ENCODE measurements at places on chromosomes 13 and 19.

DNA sequence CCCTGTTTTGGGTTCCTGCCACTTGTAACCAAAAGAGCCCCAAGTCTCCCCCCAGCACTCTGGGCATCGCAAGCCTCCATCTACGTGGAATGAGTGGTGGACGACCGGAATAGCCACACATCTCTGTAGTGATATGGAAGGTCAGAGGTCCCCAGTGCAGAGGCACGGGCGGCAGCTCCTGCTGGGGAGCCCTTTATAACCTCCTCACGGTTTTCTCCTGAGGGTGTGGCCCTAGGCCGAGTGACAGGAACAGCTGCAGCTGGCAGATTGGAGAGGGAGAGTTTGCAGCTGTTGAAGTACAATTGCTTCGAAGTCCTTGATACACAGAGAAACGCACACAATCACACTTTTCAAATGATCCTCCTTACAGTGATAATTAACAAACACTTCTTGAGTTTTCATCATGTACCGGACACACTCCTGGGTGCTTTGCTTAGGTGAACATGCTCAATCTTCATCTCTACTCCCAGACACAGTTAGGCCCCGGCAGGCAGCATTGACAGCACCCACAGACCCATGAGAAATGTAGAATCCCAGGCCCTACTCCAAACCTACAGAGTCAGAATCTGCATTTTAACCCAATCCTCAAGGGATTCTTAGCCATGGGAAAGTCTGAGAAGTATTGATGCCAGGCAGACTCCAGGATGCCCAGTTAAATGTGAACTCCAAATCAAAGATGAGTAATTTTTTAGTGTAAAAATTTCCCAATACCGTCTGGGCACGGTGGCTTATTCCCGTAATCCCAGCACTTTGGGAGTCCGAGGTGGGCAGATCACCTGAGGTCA is 4.9 kb upstream of the ZNF787 start:
- no peak for DNase-seq

GRCh38 chr13:21639561-21639960 is 31.3 kb upstream of the FGF9 start:
- DNase-seq, result no peak

GRCh38 chr19:34722353-34722752 is 11.7 kb upstream of the ZNF181 start:
- no peak for DNase-seq

- no peak for DNase-seq
These were observed 8.5 kb upstream of the C1QTNF9B start for GRCh38 chr13:23905766-23906165.

DNA sequence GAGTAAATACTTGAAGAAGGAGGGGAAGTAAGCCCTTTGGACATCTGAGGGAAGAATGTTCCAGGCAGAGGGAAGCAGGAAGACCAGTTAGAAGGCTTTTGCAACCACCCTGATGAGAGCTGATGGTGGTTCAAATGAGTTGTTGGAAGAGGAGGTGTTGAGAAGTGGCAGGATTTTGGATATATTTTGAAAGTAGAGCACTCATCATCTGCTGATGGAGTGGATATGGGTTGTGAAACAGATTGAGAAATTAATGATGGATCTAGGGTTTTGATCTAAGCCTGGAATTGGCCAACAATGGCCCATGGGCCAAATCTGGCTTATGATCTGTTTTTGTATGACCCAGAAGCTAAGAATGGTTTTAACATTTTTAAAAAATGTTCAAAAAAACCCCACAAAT is 230.7 kb downstream of the NDFIP2 start:
- no peak for DNase-seq

DNA sequence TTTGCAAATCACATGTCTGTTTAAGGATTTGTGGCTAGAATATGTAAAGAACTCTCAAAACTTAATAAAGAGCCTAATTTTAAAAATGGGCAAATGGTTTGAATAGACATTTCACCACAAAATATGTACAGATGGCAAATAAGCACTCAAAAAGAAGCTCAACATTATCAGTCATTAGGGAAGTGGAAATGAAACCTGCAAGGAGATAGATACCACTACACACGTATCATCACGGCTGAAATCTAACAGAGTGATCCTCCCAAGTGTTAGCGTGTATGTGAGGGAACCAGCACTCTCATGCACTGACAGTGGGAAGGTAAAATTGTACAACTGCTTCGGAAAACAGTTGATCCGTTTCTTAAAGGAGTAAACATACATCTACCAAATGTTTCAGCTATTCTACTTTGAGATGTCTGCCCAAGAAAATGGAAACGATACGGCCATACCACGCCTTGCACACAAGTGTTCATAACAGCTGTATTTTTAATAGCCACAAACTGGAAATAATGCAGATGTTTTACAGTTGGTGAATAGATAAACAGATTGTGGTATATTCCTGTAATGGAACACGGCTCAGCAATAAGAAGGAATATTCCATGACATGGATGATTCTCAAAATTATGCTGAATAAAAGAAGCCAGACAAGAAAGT is 14.5 kb downstream of the ARHGEF7 start:
- peak; percentile 68 for DNase-seq

DNA sequence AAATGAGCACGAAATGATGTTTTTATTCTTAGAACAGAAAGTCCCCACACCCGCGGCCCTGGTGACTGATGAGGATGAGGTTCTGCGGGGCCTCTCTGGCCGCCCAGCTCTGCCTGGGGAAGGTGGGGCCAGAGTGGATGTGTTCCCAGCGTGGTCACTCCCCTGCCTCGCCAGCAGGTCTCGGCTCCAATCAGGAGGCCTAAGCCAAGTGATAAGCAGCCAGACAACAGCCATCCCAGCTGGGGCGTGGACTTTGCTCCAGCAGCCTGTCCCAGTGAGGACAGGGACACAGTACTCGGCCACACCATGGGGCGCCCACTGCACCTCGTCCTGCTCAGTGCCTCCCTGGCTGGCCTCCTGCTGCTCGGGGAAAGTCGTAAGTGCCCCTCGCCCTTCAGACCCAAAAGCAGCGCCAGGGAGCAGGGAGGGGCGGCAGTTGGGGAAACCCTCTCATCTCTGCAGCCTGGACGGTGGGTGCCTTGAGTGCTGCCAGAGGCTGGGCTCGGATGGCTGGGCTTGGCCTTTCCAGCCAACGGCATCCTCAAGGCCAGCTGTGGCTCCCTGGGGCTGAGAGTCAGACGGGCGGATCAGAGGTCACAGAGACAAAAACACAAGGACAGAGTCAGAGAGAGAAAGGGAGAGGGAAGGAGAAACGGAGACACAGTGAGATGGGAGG is at the start of gene F10:
Gene F10 (plus strand): TSS at position 250 of the 676 bp plus-strand sequence. CDS start 57 bp downstream, at position 307.
- DNase-seq, result no peak

DNA sequence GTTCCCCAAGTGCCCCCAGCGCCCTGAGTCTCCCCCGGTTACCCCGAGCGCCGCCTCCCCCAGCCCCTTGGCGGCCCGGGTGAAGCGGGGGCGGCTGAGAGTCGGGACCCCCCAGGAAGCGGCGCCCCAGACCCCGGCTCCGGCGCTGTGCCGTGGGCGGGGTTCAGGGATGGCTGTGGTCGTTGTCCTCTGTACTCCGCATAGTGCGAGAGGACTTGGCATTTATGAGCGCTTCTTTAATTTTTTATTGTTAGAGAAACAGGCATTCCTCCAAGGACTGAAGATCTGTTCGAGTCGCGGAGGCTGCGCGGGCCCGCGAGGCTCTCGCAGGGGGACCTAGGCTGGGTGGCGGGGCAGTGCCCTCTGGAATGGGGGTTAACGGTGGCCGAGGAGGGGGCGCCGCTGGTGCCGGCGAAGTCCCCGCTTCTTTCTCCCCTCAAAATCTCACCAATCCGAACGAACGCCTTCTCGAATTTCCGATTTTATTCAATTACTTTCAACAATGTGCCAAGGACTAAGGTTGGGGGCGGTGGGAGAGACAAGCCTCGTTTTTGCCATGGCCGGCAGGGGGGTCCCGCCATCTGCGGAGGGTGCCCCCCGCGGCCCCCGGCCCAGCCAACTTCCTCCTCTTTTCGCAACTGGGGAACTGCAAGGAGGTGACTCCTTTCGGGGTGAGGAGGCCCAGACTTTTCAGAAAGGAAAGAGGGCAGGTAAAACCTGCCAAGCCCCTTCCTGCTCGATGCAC is 596 bp upstream of the GJB2 start:
- no peak for DNase-seq

GRCh38 chr19:33813391-33814101 is 16.9 kb downstream of the KCTD15 start:
- DNase-seq, result no peak

- no peak for DNase-seq
These were observed 15.5 kb downstream of the MED25 start for GRCh38 chr19:49833599-49833998.

DNA sequence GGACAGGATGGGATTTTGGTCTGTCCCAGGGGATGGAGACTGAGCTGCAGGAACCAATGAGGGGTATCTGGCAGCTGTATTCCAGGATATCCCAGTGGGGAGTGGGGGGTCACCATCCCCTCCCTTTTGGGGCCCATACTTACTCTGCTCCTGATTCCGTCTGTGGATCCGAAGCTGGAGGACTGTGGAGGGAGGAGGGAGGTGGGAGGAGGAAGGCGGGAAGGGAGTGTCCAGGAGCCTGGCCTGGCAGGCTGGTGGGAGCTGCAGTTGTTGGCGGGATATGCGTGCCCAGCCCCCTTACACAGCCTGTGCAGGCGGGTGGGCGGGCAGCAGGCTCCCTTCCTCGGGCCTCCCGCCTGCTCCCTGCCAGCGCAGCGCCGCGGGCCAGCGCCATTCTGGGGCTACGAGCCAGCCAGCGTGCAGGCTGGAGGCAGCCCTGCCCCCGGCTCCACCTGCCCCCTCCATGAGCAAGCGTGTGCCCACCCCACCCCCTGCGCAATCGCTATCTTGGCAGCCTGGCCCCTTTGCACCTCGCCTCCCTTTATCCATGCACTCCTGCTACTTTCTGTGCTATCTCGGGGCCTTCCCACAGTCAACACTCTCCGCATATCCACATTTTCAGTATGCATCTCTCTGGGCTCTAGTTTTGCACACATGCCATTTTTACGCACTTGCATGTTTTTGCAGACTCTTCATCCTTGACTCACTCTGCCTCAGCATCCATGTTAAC is 2.8 kb downstream of the MAMSTR start:
- DNase-seq, result no peak

DNA sequence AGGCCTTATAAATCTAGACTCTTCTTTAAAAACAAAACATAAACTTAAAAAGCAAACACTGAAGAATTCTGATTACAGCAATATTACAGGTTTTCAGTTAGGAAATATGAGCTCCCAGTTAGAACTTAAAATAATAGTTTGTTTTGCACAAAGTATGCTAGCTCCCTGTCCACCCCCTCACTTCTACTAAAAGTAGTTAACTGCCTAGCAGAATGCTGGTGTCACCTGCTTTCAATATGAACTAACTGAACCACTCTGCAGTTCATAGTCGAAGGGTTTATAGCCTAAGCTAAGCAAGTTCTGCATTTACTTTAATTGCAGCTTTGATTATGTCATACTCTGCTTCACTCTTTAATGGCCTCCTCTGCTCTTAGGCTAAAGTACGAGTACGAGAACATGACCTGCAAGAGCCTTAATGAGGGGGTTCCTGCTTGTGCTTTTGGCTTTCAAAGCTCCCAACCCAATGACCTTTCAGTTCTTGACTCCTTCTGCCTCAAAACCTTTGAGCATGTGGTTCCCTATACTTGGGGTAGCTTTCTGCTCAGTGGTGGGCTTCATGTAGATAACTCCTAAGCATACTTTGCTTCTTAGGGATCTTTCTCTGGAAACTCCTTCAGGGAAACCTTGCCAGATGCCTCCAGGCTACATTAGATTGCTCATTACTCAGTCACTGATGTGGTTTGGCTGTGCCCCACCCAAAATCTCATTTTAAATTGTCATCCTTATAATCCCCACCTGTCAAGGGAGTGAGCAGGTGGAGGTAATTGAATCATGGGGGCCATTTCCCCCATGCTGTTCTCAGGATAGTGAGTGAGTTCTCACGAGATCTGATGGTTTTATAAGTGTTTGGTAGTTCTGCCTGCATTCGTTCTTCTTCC is 278.9 kb upstream of the ARGLU1 start:
- no peak for DNase-seq

GRCh38 chr19:55390461-55390880 is 4.7 kb downstream of the RPL28 start:
- no peak for DNase-seq

- no peak for DNase-seq
These were observed 3.4 kb downstream of the NRTN start for GRCh38 chr19:5808120-5808816.

- DNase-seq, result peak; percentile 52
These were observed 4.0 kb upstream of the NKPD1 start for GRCh38 chr19:45164577-45165335.

GRCh38 chr19:30278882-30279254 is 93.3 kb upstream of the ZNF536 start:
- no peak for DNase-seq

- no peak for DNase-seq
These were observed 12.0 kb downstream of the LYL1 start for GRCh38 chr19:13090511-13091231.

GRCh38 chr19:34577531-34578101 is 96.1 kb downstream of the WTIP start:
- DNase-seq, result no peak

DNA sequence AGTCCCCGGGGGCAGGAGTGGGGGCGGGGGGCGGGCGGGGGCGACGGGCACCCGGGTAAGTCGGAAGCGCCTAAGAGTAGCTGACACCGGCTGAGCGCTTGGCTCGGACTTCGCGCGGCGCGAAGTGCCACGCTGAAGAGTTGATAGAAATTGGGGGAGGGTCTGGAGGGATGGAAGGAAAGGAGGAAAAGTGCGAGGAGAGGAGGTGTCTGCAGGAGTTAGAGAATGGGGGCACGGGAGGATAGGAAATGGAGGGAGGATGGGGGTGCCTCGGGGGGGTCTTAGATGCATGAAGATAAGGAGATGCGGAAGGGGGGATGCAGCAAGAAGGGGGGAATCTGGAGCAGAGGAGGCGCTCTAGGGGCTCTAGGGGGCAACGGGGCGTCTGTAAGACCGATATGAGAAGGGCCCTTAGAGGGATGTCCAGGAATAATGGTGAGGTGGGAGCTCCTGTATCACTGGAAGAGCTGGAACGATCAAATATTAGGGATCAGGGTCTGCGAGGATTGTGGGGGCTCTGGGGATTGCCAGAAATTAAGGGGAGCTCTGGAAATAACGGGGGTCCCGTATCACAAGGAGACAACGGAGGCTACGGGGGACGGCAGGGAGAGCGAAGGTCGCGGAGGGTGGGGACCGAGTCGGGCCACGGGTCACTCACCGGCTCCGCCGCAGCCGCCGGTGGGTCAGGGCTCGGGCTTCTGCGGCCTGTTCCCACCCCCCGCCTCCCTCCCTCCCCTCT is at the start of gene MYPOP:
Gene MYPOP (minus strand): TSS at position 702 of the 739 bp plus-strand sequence. CDS start 840 bp downstream, outside the sequence.
- DNase-seq, result no peak

GRCh38 chr13:98970330-98970729 is 7.5 kb downstream of the DOCK9 start:
- no peak for DNase-seq

DNA sequence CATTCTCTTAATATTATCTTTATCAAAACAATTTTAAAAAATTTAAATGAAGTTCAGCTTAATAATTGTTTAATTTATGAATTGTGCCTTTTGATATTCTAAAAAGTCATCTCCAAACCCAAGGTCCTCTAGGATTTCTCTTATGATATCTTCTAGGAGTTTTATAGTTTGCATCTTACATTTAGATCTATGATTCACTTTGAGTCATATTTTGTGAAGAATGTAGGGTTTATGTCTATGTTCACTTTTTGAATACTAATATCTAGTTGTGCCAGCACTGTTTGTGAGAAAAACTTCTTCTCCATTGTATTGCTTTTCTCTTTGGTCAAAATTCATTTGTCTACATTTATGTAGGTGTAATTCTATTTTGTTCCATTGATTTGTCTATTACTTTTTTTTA is 1068.4 kb upstream of the SPRY2 start:
- no peak for DNase-seq

Data from GM12864 (cell line).